ENCODE measurements at places on chromosomes 7 and 10. TPM values are rescaled to one million over a fixed set of nuclear protein-coding genes. Genes with fewer than 3 reads are reported as not detected.

Gene ADO
- total RNA-seq, result 17.8 TPM

Gene ABCB1
- total RNA-seq, result 3.0 TPM

Gene RBP3
- not detected for total RNA-seq

Gene PHYHIPL
- total RNA-seq, result not detected

Gene ACTL6B
- not detected for total RNA-seq

All from endothelial cell of coronary artery (primary cell).